ENCODE measurements at places on chromosomes 11 and 22.

DNA sequence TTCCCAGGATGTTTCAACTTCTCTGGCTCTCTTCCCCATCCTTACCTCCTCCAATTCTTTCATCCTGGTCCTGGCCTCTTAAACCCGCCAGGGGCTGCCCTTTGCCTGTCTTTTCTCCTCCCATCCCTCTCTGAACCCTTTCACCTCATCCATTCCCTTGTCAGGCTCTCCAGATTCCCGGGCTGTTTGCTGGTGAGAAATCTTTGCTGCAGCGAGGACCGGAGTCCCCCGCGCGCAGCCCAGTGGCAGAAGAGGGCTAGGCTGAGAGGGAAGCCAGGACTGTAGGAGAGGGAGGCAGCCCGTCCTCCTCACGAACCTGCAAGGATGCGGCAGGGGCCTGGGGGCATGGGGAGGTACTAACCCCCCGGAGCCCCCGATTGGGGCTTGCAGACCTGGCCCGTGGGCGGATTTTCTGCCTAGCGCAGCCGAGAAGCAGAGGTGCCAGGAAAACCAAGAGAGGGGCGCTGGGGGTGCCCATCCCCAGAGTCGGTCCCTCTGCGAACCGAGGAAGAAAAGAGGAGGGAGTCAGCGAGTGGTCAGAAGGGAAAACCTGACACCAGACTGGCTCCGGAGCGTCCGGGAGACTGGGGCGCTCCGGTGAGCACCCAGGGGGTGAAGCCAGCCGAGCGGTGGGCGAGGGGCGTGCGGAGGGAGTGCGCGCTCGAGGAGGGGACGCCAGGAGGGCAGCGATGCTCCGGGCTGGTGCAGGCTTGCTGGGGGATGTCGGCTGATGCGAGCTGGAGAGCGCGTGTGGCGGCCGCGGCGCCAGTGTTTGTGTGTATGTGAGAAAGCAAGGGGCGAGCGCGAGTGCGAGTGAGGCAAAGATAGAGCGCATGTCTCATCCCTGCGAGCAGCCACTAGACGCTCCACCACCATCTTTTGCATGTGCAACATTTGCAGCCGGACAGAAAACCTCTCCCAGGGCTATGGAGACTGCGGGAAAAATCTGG is at the start of gene GRIA4:
TSS of gene GRIA4 (plus strand) at position 242 of the 950 bp plus-strand sequence. CDS start 925 bp downstream, outside the sequence.
- peak; percentile 69 for DNase-seq

DNA sequence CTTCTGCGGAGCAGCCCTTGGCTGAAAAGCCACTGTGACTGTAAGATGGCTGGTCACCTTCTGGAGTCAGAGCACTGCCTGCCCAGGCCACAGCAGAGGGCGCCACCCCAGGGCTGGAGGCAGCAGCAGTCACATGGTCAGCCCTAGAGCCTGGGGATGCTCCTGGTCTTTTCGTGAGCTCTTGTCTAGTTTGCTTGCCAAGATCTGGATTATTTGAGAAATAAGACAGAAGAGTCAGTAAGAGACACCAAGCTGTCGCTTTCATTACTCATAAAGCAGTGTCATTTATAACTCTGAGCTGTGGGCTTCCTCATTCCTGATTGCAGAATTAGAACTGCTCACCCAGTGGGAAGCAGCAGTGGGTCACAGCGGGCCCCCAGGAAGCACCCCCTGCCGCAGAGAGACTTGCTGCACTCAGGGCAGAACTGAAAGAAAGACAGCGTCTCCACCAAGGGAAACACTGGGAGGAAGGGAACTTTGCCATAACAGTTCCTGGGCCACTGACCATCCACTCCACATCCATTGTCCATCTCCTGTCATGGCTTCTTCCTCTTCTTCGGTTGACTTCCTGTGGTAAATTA is 56.7 kb downstream of the PPP6R2 start:
- peak; percentile 22 for DNase-seq

DNA sequence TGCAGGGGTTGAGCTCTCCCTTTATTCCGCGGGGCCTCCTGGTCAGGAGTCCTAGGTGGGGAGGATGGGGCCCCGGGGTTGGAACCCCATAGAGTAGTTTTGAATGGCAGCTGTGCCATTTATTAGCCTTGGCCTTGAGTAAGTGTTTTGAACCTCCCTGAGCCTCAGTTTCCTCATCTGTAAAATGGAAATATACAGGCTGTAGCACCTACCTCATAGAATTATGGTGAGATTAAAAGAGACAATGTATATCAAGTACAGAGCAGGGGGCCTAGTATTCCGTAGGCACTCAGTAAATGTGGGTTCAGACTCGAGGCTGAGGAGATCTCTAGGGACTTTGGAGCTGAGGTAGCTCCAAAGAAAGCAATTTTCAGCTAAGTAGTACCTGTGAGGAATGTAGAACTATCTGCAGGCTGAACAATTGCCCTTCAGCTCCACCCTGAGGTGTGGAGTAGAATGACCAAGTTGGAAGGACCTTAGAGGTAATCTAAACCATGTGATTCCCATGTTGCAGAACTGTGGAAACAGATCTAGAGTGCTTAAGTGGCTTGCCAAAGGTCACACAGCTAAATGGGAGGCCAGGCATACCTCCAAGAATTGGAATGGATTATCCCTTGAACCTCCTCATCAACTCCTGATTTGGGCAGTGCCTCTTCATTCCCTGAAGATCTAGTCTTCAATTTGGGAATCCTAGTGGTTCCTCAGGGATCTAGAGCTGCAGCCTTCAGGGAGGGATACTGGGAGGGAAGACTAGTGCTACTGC is 682 bp downstream of the PGAP2 start:
- peak; percentile 68 for DNase-seq

GRCh38 chr11:35857922-35858321 is 85.9 kb upstream of the LDLRAD3 start:
- no peak for DNase-seq

DNA sequence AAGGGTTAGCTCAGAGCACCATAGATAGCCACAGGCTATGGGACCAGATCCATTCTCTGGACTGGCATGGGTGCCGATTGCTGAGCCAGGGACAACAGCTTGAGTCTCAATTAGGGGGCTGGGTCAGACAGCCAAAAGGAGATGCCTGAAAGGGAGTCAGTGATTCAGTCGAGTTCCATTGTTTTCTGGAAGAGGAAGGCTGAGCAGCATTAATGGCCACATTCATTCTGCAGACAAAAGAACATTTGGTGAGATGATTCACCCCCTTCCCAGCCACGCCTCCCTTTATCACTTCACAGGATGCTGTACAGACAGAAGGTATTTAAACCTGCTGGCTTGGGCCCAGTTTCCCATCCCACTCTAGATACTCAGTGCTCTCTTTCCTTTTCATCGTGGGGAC is 131.9 kb downstream of the ADAMTS15 start:
- DNase-seq = peak; percentile 75

All from iris pigment epithelial cell (primary cell).